ENCODE measurements at places on chromosomes 16 and 17.
A peak's percentile ranks its signal among the peaks of the same experiment; 100 is the strongest.

- DNase-seq: no peak
Measured at GRCh38 chr17:81456091-81456490, 56.5 kb downstream of the ACTG1 start.

DNA sequence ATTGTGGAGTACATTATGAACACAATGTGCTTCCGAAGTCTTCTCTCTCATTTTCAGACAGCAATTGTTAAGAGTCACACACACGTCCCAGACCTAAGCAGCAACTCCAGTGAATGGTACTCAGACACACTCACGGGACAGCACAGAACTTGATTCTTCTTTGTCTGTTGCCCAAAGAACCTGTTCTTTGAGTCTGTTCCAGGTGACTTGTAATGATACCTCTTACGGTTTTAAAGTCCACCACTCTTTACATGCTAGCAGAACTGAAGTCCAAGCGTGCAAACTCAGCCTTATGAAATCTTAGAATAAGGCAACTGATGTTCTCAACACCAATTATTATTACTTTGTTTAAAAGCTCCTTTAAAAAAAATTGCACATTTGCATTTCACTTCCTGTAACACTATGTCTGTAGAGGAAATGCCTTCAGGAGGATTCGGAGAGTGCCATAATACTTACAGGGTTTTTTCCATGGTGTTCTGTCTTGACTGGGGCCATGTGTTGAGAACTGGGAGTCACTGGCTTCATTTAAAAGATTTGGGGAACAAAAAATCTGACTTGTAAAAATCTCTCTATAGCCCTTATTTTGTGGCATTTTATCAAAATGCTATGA lies 48.1 kb downstream of the MARF1 start:
- DNase-seq: no peak

GRCh38 chr17:69812240-69812837 lies 262.7 kb upstream of the KCNJ16 start:
- no peak for DNase-seq

DNA sequence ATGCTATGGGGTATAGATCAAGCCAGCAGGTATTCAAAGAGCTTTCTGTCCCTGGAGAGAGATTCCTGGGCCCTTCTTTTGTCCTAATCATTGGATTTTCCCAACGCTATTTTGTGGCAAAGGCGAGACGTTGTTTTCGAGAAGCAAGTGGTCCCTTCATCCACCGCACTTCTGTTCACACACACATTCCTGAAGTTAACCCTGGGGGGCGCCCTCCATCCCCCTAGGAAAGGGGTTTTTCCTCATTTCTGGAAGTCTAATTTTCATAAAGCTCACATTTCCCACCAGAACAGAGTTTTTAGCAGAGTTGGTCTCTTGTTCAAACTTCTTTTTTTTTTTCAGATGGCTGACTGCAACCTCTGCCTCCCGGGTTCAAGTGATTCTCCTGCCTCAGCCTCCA lies 11.9 kb downstream of the SCGB1C2 start:
- peak; percentile 14 for DNase-seq

DNA sequence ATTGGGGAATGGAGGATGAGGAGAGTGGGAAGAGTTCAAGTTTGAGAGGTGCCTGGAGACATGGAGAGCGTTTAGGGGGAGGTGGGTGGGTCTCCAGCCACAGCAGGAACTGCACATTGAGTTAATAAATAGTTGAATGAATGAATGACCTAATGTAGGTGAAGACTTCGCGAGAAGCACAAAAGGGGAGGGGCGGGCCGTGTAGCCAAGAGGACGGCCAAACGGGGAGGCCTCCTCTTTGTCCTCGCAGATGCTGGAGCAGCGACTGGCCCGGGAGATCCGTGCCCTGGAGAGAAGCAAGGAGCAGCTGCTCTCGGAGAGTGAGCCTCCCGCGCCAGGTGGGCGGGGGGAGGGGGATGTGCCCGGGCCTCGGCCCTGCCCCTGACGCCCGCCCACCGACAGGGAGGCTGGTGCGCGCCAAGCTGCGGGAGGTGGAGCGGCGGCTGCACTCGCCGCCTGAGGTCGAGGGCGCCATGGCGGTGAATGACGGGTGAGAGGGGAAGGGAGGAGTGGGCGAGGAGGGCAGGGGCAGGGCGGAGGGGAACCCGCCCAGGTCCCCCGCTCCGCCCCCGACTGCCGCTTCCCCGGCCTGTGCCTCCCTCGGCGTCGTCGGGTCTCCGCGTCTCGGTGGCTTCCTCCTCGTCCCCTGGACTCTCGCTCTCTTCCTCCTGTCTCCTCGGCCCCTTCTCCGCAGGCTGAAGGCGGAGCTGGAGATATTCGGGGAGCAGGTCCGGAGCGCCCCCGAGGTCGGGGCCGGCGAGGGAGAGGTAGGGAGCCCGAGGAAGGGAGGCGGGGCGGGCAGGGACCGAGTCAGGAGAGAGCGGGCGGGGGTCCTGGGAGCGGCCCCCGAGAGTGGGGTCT lies 12.9 kb downstream of the SYCE1L start:
- peak; percentile 40 for DNase-seq

DNA sequence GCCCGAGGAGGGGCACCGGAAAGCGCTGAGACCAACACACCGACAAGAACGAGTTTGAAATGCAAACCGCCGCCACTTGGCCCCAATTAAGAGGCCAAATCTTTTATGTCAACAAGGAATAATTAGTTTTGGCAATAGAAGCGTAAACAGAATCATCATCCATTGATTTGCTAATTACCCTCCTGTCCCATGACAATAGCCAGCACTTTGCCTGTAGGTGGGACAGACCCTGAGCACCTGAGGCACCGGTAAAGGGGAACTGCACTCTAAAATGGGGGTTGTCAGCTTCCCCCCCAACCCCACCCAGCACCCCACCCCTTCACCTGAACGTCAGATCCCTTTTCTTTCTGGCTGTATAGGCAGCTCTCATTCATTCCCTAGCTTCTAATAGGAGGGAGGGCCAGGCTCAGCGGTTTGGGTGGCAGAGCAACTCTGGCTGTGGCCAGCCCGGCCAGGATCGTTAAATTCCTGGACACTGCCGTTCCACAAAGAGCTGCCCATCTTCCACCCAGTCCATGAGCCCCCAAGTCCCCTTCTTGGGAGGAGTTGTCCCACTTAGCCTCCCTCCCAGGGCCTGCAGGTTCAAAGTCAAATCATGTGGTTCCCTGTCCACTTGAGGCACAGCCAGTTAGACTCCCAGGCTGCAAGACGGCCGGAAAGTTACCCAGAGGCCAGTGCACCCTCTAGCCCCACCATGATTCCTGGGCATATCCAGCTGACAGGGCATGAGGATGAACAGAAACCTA lies 45.8 kb downstream of the WNT3 start:
- DNase-seq: no peak

GRCh38 chr16:11016993-11017392 lies 72.6 kb downstream of the CLEC16A start:
- DNase-seq: no peak

GRCh38 chr16:3164121-3164991 lies 23.6 kb upstream of the OR1F1 start:
- no peak for DNase-seq

GRCh38 chr16:49712106-49712505 lies 143.8 kb downstream of the ZNF423 start:
- no peak for DNase-seq

DNA sequence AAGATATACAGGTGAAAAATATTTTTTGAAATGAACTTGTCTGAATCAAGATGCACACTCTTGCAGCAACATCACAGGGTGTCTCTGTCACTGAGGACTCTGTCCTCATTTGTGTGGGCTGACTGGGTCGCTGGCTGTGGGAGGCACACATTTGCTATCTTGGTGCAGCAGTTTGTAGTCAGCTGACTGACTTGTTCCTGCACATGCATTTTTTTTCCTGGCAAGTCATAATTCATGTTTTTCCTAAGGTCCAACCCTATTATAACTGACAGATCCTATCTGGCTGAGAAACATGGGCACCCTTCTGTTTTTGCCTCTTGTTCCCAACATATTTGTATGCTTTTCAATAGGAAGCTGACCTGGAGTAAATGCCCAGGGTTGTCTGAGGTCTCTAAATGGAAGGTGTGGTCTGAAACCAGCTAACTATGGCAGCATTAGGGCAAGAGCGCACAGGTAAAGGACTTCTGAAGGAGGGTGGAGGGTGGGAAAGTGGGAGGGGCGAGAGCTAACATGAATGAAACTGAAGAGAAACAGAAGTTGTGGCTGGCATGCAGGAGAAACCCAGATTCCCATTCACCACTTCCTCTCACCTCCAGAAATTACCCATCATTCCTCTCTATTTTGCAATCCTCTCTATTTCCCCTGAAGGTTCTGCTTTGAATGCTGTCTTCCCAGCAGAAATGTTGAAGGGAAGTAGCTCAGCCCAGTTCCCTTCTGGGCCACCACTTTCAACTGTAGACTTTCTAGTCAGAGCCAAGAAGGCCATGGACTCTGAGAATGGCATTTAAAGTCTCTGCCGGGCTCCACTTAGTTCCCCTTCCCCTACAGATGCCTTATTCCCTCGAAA lies 166.1 kb downstream of the PRKCA start:
- DNase-seq: no peak

GRCh38 chr17:879546-880442 lies 97.6 kb downstream of the MRM3 start:
- DNase-seq: peak; percentile 83

DNA sequence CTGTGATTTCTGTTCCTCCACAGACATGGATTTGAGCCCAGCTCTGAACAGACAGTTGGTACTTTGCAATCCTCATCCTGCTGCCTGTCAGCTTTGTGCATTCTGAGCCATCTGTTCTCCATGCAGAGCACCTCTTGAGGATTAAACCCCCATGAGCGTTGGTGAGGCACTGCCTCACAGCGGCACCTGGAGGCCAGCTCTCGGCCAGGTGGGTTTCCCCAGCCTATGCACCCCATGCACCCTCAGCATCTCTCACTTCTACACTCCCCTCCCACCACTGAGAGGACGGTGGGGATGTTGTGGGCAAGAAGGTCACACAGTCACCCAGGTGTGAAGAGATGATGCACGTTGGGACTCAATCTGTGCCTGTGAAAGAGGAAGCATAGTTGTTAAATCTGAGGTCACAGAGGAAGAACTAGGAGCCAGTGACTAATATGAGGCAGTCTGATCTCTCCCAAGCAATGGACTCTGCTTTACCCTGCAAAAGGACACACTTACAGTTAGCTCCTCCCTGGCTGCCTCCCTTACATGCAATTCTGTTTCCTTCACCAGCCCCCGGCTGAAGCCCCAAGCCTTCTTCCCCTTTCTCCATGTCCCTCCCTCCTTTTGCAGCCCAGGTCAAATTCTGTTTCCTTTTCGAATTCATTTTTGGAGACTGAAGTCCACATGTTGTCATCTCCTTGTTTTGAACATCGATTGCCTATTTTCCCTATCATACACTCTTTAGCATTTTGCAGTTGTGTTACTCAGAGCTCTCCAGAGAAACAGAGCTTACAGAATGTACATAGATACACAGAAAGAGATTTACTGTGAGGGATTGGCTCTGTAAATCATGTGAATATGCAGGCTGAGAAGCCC lies 58.5 kb downstream of the HS3ST3B1 start:
- DNase-seq: no peak

Data from mesothelial cell of epicardium (in vitro differentiated cells).